NK-92 treated with Interleukin-12 subunit alpha and Interleukin-12 subunit beta, amount 100 ng/mL, for 24 hours (cell line): ENCODE measurements at places on chromosomes 1 and 21.

DNA sequence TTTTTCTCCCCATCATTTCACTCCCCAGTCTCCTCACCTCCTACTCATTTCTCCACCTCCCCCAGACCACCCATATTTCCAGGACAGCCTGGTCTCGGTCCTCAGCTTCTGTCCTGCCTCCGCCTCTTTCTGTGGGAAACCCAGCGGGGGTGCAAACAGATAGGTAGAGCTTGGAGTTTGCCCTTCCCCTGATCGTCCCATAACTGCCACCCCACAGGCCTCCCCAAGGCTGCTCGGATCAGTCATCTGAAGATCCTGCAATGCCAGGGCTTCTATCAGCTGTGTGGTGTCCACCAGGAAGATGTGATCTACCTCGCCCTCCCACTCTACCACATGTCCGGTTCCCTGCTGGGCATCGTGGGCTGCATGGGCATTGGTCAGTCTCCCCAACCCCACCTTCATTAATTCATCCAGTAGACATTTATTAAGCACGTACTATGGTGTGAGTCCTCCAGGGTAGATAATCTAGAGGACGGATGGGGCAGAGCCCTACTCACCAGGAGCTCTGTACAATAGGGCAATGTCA is 1.7 kb downstream of the SLC27A3 start:
- DNase-seq = no peak

GRCh38 chr21:41064334-41064791 is 103.6 kb upstream of the BACE2 start:
- DNase-seq = no peak

- DNase-seq = no peak
These were observed 74.6 kb downstream of the CTH start for GRCh38 chr1:70485624-70486023.

DNA sequence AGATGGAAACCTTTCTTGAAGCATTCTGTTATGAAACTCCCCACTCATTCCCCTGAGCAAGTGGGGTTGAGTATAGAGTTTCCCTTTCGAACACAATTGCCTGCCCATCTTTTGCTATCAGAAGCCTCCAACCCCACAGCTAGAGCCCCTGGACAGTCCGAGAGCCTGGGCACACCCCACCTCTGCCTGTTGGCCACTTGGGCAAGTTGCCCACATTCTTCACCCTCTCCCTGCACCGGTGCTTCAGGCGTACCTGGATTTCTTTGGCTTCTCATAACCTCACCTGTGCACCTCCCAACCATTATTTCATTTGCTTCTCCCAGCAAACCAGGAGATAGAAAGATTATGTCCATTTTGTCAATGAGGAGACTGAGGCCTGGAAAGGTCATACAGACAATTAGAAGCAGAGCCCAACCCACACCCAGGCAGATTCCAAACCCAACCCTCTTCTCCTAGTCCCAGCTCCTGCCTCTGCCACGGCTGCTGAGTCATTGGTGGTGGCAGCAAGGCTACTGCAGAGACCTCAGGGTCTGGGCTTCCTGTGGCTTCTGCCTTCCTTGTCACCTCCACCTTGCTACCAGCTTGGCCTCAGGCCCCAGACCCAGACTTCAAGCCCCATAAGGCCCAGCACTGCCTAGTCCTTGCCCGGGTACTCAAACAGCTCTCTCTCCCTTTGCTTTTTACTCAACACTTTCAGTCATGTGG is 118.7 kb upstream of the ZBTB40 start:
- peak; percentile 17 for DNase-seq

- no peak for DNase-seq
These were observed 8.4 kb upstream of the TNNI1 start for GRCh38 chr1:201429736-201430501.

GRCh38 chr1:41498804-41499203 is 14.3 kb upstream of the EDN2 start:
- no peak for DNase-seq

DNA sequence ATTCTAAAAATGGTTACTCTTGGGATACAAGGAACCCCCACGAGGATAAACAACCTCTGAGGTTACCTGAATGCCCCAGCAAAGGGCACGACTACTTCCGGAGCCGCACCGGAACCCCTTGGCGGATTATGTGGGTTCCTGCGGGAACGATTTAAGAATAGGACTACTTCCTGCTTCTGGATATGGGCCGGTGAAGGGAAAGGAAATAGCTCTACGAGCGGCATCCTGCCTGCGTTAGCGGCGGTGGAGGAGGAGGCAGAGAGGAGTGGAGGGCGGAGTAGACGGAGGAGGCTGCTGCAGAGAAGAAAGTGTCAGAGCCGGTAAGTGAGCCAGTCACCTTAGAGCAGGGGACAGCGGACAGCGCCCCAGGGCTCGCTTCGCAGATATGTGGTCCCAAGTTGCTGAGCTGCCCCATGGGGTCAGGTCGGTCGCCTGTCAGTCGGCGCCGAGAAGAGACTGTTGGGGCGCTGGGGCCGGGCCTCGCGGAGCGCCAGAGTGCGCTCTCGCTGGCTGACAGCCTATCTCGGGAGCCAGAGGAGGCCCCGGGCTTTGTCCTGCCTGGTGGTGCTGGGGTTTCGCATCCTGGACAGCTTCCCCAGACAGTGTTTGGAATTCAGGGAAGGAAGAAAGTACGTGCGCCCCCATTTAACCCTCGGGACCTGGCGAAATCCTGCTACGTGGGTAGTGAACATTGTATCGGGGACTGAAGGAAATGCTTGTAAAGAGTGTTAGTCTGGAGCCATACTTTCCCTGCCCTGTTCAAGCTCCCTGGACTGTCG is at the start of gene KLHL20:
Gene KLHL20 (plus strand): TSS at position 223 of the 779 bp plus-strand sequence. CDS start 1,063 bp downstream, outside the sequence.
- peak; percentile 74 for DNase-seq

DNA sequence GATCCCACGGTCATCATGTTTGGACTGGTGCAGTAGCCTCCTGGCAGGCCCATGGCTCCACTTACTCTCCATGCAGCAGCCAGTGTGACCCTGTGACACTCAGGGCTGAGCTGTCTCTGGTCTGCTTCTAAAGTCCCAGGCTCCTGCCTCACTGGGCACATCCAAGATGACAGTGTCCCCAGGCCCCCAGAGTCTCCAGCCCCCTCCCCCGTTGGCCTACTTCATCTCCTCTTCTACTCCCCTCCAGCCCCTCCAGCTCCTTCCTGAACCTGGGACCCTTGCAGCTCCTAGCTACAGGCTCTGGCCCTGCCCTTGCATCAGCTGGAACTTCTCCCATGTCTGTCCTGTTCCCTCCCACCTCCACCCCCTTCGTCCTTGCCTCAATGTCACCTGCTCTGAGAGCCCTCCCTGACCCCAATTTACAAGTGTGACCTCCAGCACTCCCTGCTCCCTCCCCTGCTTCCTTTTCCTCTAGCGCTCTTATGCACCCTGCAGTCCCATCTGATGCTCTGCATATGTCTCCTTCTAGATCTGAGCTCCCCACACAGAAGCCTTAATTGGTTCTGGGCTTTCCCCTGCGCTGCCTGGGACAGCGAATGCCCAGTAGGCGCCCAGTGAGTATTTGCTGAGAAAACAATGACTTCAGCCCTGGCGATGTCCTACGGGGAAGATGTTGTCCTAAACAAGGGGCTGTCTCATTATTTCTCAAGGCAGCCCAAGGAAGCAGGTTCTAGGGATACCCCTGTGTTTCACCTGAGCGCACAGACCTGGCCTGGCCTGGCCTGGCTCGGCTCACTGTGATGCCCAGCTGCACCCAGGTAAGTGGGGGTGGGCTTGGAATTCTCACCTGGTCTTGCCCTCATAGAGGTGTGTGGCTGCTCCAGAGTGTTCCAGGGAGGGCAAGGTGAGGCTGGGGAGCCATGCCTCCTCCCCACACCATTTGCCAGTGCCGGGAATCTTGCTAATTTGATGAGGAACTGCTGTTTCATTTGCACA is 600.6 kb downstream of the PTPRU start:
- no peak for DNase-seq

DNA sequence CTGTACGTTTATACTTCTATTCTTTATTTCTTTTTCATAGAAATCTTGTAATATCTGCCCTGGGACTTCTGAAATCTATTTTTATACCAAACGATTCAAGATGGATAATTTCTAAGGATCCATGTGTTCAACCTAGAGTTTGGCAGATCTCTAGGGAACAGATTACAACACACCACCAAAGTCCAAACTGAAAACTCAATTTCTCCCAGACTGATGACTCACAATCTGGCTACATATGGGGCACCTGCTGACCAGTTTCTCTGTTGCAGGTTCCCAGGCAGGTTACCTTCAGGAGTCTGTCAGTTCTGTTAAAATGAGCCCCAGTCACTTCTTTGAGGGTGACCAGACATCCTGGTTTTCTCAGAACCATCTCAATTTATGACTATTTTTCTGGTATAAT is 439.4 kb downstream of the GPATCH2 start:
- DNase-seq = no peak
